A673 (cell line): ENCODE measurements at places on chromosomes 11 and 22.

GRCh38 chr11:83002053-83002452, 69.6 kb downstream of the RAB30 start:
- no peak for DNase-seq

DNA sequence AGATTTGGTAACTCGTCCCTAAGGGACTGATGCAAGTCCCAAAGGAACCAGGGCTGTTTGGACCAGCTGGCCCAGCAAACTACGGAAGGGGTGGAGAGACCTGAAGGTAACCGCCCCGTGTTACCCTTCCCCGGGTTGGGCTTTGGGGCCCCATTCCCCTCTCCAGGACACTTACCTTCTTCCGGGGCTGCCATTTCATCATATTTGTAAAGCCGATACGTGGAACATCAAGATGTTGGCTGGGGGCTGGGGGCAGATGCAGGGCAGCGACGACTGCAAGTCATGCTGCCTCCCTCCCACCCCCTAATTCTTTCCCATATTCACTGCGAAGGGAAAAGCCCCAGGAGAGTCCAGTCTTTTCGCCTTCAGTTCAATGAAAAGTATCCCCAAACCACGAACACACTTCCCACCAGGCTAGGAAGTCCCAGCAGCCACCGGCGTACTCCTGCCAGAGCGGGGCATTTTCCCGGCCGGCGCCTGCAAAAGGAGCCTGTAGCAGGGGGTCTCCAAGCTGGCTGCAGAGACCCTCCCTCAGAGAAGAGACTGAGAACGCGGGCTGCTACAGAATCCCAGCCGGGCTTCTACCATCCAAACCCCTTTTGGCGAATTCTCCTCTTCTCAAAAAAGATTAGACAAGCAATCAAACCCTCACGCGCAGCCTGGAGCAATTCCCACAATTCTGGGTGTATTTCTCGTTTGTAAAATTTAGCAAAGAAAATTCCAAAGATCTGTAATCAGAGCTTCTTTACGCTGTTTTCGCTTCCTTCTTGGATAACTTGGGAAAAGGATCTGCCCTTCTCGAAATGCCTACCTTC, 236.7 kb downstream of the TTC28 start:
- DNase-seq = no peak

GRCh38 chr11:126390272-126390867, 34.9 kb downstream of the ST3GAL4 start:
- no peak for DNase-seq

DNA sequence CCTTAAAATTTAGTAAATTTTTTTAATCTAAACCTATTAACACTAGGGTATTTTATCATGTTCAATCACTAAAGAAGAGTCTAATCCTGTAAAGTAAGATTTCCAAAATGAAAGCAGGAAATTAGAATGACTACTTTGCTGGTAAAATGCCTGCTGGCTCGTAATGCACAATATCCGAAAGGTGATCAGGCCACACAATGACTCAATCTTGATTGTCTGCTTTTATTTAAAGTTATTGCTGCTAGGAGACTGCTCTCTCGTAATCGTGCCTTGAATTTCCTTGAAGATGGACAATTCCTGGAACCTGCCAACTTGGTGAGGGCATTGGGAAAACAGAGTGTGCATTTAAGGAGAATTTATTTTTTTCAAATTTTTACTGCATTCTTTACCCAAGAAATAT, 1786.5 kb upstream of the RAG2 start:
- peak; percentile 27 for DNase-seq

GRCh38 chr11:119284344-119285157, 32.4 kb downstream of the MCAM start:
- peak; percentile 54 for DNase-seq

GRCh38 chr22:40108396-40108795, 69.3 kb upstream of the TNRC6B start:
- no peak for DNase-seq

GRCh38 chr11:94826415-94826814, 58.3 kb downstream of the AMOTL1 start:
- peak; percentile 75 for DNase-seq

DNA sequence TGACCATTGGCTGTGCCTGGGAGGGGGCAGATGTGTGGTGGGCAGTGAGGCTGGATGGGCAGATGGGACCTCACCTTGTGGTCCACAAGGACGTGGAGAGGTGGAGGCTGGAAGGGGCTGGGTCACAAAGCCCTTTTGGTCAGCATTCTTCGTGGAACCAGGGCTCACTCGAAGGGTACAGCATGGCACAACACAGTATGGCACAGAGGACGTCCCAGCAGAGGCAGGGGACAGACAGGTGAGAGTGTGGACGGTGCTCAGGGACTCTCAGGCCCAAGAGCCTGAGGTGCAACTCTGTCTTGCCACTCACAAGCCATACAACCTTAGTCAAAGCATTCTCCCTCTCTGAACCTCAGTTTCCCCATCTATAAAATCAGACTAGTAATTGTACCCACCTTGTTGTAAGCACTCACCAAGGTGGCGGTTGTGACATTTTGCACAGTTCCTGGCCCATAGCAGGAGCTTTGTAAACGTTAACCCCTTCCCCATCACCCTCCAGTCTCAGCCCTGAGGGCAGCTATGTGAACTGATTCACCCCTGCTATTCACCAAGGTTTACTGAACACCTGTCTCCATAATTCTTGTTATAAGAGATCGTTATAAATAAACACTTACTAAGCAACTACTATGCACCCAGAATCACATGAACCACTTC, 11.6 kb upstream of the TSKU start:
- no peak for DNase-seq

- peak; percentile 23 for DNase-seq
Measured at GRCh38 chr11:101133190-101133589, 3.6 kb upstream of the PGR start.

GRCh38 chr11:19746086-19746485, 33.4 kb downstream of the NAV2 start:
- no peak for DNase-seq

- DNase-seq = no peak
Measured at GRCh38 chr22:32634421-32634981, 159.9 kb downstream of the FBXO7 start.

DNA sequence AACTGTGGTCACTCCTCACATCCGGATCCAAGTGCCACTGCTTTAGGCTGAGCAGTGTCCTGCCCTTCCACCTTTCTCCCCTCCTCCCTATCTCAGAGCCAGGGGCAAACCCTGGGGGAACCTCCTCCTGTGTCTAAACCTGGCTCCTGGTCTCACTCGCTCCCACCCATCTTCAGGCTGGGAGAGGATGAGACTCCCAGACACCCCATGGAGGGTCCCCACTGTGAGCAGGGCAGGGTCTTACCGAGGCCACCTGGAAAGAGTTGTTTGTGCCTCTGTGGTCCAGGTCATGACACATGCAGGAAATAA, 93.6 kb downstream of the PDE2A start:
- no peak for DNase-seq

GRCh38 chr11:46718155-46719019, 626 bp upstream of the F2 start:
- DNase-seq = no peak

DNA sequence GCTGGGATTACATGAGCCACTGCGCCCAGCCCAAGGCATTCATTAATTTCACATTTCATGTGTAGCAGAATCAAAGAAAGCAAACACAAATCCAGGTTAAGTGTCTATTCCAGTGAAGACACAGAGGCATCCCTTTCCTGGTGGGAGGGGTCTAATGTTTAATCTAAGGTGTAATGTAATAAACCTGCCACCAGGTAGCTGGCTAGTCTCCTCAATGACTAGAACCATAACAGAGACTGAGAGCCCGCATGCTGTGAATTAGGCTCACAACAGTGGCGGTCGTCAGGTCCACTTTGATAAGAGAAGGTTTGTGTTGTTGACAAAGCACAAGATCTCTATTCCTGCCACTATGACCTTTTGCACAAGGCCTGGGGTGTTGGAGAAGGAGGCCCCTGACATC, 64.2 kb upstream of the ADA2 start:
- no peak for DNase-seq

- DNase-seq = peak; percentile 87
Measured at GRCh38 chr11:60899046-60899936, 7.1 kb downstream of the PRPF19 start.

- no peak for DNase-seq
Measured at GRCh38 chr11:26287067-26287518, 44.8 kb upstream of the ANO3 start.

DNA sequence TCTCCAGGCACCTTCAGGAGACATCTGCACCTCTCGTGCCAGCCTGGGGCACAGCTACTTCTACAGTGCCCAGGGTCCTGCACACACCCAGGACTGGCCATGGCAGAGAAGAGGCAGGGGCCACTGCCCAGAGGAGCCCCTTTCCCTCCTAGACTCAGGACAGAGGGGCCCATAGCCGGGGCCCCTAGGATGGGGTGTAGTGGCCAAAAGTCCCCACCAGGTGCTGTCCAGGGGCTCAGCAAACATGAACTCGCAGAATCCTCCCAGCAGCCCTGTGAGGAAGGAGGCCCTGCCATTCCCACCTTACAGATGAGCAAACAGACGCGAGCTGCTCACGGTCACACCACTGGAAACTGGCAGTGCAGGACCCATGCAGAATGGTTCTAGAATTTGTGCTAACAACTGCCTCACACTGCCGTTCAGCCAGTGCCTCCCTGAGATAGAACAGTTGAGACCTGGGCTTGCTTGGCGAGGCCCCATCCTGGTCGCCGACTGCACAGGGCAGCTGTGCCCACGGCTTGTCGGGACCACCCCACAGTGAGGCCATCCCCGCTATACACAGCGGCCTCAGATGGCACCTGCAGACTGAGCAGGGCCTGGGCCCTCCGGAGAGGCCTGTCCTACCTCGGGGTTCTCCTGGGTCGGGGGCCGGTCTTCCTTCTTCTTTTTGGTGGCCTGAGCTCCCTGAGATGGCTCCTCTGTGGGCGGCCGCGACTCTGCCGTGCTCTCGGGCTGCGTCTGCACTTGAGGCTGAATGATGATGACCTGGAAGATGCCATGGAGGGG, 96.4 kb downstream of the PHF21B start:
- no peak for DNase-seq

DNA sequence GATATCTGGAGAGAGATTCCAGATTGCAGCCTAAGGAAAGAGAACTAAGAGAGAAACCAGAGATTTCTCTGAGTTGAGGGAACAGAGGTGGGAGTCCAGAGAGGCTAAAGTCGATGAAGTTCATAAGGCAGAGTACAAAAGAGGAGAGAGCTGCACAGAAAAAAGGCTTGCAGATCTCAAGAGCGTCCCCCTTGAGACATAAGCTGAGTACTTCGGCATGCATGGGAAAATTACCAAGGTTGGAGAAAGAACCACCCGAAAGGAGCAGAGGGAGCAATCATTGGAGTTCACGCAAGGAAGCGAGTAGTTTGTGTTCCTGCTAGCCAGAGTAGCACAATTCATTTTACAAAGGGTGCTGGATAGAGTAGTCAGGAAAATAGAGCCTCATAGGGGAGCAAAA, 293.5 kb downstream of the TMEM135 start:
- DNase-seq = no peak

GRCh38 chr11:60303661-60304060, 23.2 kb downstream of the MS4A4A start:
- DNase-seq = no peak

DNA sequence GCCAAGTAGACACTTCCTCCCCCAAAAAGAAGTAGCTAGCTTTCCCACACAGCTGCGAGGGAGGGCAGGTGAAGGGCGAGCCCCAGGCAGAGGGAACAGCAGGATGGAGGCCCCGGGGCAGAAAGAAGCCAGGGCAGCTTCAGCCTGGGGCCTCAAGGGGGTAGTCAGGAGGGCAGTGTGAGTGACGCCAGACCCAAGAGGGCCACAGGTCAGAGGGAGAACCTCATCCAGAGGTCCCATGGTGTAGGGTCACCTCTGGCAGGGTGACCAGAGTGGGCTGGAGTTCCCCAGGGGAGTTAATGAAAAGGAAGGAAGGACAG, 9.2 kb downstream of the PRR5 start:
- no peak for DNase-seq

DNA sequence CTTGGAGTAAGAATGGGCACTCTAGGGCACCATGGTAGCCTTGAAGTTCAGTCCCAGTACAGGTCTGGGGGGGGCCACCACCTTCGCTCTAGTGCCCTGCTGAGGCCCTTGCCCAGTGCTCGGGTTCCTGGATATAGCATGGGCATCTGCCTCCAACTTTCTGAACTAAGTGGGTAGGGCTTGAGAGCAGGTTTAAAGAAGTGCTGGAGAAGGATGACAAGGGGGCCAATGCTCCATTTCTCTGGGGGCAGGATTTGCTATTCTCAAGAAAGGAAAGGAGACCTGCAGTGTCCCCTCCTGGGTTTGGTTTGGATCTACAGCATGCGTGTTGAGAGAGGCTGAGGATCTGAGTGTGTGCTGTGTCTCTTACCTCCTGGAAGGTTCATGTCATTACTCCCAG, 82.2 kb upstream of the SUSD2 start:
- no peak for DNase-seq

DNA sequence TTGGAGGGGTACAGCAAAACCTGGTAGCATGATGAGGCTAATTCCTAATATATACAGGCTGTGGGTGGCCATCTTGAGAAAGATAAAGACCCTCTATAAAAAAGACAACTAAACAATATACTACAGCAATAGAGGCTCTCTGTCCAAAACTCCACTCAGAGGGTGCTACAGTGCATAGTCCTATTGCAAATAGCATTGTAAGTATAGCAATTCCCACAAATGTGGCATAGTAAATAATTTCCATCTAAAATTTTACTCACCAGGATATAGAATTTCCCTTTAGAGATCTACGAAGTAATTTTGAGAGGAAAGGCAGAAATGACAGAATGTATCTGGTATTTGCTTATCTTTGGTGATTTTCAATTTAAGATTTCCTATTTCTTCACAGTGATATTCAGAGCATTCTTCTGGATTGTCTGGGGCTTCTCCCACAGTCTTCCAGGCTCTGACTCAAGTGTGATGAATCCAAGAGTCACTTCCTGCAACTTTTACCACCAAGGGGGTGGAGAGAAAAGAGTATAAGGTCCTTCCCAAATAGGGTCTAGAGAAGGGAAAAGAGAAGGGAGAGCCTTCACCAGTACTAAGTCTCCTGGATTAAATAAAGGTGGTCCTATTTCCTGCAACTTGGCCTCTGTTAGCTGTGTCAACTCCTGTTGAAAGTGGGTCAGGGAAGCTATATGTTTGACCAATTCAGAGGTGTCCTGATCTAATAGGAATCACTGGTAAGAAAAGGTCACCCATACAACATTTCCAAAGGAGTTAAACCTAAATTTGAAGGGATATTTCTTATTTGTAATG, 1054.7 kb upstream of the CNTN5 start:
- peak; percentile 10 for DNase-seq

DNA sequence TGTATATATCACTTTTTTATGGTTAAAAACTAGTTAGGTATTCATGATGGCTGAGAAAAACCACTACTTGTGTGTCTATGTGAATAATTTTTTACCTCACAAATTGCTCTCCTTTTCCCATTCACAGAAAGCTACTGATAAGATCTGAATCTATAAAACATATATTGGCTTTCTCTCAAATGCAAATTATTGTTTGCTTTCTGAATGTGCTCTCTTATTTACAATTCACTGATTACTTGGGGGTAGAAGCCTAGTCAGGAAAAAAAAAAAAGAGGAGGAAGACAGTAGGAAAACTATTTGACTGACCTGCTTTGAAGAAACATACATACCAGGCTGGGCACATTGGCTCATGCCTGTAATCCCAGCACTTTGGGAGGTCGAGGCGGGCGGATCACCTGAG, 20.5 kb downstream of the PGM2L1 start:
- no peak for DNase-seq
